Epithelial cell of proximal tubule (primary cell): ENCODE measurements at places on chromosomes 11 and 22. TPM values are rescaled to one million over a fixed set of nuclear protein-coding genes. Genes with fewer than 3 reads are reported as not detected.

DNA sequence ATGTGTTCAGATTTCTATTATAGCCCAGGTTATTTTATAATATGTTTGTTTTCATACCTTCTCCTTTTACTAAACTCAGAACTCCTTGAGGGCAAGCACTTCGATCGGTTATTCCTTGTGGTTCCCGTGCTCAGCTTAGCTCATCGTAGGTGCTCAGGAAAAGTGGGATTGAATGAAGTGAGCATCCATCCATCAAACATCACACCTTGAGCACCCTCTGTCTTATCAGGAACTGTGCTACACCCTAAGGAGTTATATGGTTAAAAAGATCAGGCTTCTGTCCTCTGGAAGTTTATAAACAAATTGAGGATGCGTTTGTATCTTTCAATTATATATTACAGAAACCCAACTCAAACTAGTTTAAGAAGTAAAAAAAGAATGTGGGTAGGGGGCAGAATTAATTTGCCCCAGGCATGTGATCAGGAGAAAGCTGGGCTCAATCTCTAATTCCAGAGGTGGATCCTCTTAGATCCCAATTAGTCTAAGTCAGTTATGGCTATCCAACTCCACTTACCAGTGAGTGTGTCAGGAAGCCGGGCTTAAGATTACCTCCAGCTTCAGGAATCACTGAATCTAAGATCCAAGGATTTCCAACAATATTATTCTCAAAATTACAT lies 59.9 kb upstream of the RRAS2 start:
- no peak for DNase-seq

DNA sequence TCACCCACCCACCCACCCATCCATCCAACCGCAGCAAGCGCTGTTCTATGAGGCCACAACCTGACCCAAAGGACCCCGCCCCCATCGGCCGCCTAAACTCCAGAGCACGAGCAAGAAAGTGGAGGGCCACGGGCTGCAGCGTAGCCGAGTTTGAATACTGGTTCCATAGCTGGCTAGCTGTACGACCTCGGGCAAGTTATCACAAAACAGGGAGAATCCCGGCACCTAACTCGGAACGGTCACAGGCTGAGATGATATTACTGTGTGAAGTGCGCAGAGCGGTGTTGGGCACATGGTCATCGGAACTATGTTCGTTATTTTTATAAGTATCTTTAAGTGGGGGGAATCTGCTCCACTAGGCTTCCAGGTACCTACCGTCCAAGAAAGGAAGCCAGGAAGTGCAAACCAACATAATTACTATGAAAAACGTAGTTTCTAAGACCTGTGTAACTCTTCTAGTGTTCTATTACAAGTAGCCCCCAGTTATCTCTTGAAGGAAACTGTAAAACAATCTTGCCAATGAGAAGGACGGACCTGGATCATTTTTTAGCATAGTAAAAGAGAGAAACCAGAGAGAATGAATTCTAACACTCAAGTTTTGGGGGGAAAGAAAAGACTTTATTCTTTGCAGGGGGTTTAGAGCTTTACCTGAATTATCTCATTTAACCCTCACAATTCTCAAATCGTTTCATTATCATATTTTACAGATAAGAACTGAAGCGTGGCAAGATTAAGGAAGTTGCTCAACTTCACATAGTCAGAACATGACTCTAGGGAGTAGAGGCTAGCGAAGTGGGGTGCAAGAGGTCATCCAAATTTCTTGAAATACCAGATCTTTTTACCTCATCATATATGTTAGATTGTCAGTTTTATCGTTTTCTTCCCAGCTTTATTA lies 663 bp upstream of the BUD13 start:
- no peak for DNase-seq

GRCh38 chr11:58127350-58127749 lies 2.0 kb upstream of the OR9I1 start:
- no peak for DNase-seq

DNA sequence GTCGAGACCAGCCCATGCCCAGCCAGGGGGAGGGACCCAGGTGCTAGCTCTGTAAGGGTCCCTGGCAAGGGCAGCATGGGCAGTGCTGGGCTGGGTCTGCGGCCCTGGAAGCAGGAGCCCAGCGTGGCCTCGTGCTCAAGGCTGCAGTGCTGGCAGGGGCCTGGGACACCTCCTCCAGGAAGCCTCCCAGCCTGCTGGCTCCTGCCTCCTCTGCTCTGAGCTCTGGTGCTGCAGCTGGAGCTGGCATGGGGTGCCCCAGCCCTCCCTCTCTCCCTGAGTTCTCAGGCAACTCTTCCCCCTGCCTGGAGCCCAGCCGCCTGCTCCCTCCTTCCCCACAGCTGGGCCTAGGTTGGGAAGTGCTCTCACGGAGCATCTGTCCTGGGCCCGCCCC lies 6.8 kb downstream of the INS start:
- no peak for DNase-seq

GRCh38 chr11:121414141-121414913 lies 37.8 kb upstream of the SORL1 start:
- DNase-seq = no peak

DNA sequence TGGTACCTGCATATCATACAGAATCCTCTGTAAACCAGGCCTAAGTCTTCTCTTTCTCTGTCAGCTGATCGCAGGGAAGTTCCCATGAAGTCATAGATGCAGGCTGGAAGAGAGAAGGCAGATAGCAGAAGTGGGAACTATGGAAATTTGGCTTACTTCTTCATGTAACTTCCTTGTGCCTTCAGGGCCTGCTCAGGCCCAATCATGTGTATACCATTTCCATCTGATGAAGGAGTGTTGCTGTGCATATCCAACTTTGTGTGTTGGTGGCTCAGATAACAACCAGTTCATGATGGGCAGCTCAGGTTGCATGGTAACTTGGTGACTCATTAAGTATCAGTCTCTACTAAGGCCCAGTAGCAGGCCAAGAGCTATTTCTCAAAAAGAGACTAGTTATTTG lies 53.1 kb upstream of the CEP295 start:
- no peak for DNase-seq

The KRTAP5-1 gene
- not detected in 2 replicates for total RNA-seq

- no peak for DNase-seq
Measured at GRCh38 chr11:130131961-130132850, 27.4 kb upstream of the ST14 start.

DNA sequence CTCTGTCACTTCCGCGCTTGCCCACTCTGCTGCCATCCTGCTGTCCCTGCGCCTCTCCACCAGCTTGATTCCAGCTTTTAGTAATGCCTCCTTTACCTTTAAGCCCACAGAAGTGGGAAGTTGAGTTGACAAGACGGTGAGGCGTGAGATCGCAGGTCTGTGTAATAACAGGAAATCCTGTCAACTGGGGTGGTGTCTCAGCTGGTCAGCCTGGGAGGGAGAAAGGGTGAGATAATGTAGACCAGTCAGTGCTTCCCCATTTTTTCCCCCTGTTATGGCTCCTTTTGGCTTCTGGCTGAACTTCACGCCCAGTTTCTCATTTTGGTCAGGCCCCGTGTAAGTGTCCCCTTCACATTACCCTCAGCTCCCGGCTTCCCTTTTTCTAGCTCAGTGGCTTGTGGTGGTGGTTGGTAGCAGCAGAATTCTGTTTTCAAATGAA lies 98.9 kb downstream of the TRAF6 start:
- no peak for DNase-seq

The CYTH4 gene
- 0.07 TPM in 1 of 2 replicates, not detected in the other for total RNA-seq

DNA sequence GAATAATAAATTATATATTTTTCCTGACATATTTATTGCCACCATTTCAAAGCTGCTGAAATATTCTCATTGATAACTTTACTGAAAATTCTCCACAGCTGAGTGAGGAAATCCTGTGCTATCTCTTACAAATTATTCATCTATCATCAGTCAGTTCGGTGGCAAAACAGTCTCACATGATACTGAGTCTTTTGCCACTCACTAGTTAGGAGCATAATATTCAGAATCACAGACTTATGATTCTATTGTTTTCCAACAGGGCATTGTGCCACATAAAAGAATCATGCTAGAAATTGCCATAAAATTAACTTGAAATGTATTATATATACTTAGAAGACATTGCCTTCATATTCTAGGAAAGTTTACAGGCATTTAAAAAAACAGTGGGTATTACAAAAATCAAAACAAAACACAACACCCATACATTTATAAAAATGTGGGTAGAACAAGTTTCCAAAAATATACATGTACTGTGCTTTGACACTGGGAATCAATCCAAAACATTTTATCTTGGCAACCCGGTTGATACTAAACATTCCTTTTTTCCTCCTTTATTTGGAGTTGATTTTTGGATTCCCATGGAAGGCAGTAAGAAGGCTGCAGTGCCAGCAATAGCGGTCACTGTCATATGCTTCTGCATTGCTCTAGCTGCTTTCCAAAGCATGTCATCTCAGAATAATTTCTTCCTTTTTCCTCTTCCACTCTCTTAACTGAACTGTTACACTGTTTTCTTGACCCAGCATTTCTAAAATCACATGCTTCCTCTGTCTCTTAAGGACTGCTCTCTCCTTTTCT lies 42.5 kb downstream of the ATG16L2 start:
- DNase-seq = no peak

GRCh38 chr11:125773516-125773915 lies 5.1 kb downstream of the PATE2 start:
- DNase-seq = no peak

The NAGA gene
- total RNA-seq = 38.9 and 41.2 TPM in 2 replicates

The KCNE3 gene
- 0.98 and 4.9 TPM in 2 replicates for total RNA-seq

- DNase-seq = no peak
Measured at GRCh38 chr11:68322052-68322430, 9.7 kb downstream of the LRP5 start.

The IRF7 gene
- total RNA-seq = 25.6 and 40.8 TPM in 2 replicates

- no peak for DNase-seq
Measured at GRCh38 chr11:64624883-64625481, 34.0 kb downstream of the SLC22A12 start.

DNA sequence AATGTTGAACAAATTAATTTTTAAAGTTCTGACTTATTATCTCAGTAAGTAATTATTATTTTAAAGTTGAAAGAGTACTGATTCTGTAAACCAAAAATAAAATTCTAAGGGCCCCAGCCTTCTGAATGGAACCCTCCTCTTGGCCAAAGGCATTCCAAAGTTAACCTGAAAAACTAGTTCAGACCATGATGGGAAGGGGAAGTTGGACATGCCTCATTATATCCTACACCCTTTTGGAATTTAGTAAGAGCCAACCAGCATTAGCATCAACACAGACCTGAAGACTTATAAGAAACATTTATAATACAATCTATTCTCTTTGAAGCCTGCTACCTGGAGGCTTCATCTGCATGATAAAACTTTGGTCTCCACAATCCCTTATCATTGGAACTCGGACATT lies 18.9 kb downstream of the LGR4 start:
- DNase-seq = no peak

DNA sequence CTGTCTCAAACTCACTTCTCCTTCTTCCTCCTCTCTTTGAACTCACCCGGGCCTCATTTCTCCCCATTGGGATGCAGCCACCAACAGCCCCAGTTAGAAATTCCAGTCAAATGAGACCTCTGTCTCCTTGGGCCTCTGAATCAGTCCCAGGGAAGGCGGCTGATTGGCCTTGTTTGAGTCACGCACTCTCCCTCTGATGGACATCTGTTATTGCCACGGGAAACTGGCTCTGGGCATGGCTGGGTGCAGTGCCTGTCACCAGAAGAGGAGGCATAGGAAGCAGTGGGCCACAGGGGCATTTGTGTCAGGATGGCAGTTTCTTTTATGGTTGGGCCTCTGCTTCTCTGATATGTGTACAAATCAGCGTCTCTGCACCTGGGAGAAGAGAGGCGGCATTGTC lies 9.6 kb upstream of the WNT11 start:
- no peak for DNase-seq

DNA sequence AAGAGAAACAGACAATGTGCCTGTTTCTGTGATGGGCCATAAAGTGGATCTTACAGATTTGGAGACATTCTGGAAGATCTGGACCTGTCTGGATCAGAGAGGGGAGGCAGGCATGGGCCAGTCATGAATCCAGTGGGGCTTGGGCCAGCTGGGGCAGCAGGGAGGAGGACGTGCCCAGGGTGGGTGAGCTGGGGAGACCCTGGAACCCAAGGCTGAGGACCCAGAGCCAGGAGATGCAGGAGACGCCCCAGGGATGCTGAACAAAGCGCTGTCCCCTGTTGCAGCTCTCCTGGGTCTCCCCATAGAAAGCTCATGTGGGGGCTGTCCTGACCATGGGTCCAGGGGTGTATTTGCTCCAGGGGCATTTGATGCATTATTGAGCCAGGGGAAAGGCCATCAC lies 1.5 kb upstream of the APOBEC3A start:
- no peak for DNase-seq

The SNX32 gene
- 2.1 TPM in 1 of 2 replicates, not detected in the other for total RNA-seq

The RFPL3 gene
- not detected in 2 replicates for total RNA-seq

- no peak for DNase-seq
Measured at GRCh38 chr22:24996420-24996952, 44.0 kb downstream of the KIAA1671 start.

GRCh38 chr11:117176186-117176585 lies 2.4 kb upstream of the SIDT2 start:
- no peak for DNase-seq

The MYH9 gene
- 797 and 896 TPM in 2 replicates for total RNA-seq

GRCh38 chr11:63813035-63813562 lies at the start of gene SPINDOC:
SPINDOC (plus strand) TSS chr11:63813456; CDS start chr11:63813687, 231 bp downstream.
- no peak for DNase-seq

GRCh38 chr22:24521791-24522245 lies 26.7 kb downstream of the UPB1 start:
- DNase-seq = peak; percentile 63

The ZNF280B gene
- 2.4 and 3.3 TPM in 2 replicates for total RNA-seq

DNA sequence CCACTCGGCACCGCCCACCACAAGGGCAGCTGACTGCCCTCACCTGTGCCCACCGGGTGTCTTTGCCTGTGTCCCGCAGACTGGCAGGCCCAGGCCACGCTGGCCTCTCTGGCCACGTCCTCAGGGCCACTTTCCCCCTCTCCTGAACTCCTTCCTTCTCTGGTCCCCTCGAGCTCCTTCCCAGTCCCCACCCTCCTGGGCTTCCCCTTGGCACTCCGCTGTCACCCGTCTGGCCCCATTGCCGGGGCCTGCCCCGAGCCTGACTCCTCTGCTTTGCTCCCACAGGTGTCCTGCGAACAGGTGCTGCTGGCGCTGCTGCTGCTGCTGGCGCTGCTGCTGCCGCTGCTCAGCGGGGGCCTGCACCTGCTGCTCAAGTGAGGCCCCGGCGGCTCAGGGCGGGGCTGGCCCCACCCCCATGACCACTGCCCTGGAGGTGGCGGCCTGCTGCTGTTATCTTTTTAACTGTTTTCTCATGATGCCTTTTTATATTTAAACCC lies 14.2 kb downstream of the MCAT start:
- DNase-seq = no peak

The BTG4 gene
- total RNA-seq = 0.22 TPM in 1 of 2 replicates, not detected in the other

The INS gene
- not detected in 2 replicates for total RNA-seq

The CLTCL1 gene
- total RNA-seq = 4.3 and 5.3 TPM in 2 replicates

The HYLS1 gene
- 9.3 and 11.3 TPM in 2 replicates for total RNA-seq

The KDM4D gene
- total RNA-seq = 1.7 and 1.8 TPM in 2 replicates

DNA sequence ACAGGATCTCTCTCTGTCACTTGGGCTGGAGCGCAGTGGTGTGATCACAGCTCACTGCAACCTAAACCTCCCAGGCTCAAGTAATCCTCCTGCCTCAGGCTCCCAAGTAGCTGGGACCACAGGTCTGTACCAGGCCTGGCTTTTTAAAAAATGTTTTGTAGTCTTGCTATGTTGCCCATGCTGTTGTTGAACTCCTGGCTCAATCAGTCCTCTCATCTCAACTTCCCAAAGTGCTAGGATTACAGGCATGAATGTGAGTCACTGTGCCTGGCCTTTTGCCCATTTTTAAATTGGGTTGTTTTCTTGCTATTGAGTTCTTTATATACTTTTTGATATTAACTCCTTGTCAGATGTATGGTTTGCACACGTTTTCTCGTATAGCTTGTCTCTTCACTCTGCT lies 33.0 kb upstream of the PITPNB start:
- no peak for DNase-seq

The ANGPTL5 gene
- not detected in 2 replicates for total RNA-seq

The KRTAP5-10 gene
- total RNA-seq = not detected in 2 replicates

- no peak for DNase-seq
Measured at GRCh38 chr11:18193010-18193409, 20.4 kb downstream of the MRGPRX4 start.
